AG04449 (cell line): ENCODE measurements at places on chromosomes 12 and 14.

- DNase-seq = no peak
Measured at GRCh38 chr12:12319451-12320183, 30.4 kb downstream of the MANSC1 start.

DNA sequence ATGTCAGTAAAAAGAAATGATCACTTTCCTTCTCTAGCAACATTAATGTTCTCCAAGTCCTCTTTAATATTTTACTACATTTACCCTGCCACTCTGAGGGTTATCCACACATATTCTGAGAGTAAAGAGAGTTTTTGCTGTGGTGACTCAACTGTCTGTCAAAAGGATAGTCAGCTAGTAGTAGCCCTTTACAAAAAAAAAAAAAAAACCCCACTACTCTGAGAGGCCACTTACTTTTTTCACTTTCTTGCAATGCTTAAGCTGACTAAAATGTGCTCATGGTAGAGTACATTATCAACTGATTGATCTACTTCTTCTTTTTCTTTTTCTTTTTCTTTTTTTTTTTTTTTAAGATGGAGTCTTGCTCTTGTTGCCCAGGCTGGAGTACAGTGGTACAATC, 27.6 kb upstream of the PPM1A start:
- no peak for DNase-seq

DNA sequence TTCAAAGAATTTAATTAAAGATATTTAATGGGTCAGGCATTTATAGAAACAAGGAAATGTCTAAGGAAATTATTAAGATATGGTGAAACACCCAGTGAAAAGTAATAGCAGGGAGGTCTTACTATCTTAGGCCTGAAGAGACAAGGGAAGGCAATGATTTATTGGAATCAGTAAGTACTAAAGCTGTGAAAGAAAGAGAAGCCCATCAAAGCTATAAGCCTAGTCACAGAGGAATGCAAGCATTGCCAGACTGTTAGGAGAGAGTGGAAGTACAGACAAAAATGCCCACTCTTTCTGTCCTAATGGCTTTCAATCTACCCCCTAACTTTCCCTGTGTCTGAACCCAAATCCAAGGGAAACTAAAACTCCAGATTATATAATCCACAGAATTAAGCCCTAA, 69.2 kb upstream of the PIK3C2G start:
- no peak for DNase-seq

DNA sequence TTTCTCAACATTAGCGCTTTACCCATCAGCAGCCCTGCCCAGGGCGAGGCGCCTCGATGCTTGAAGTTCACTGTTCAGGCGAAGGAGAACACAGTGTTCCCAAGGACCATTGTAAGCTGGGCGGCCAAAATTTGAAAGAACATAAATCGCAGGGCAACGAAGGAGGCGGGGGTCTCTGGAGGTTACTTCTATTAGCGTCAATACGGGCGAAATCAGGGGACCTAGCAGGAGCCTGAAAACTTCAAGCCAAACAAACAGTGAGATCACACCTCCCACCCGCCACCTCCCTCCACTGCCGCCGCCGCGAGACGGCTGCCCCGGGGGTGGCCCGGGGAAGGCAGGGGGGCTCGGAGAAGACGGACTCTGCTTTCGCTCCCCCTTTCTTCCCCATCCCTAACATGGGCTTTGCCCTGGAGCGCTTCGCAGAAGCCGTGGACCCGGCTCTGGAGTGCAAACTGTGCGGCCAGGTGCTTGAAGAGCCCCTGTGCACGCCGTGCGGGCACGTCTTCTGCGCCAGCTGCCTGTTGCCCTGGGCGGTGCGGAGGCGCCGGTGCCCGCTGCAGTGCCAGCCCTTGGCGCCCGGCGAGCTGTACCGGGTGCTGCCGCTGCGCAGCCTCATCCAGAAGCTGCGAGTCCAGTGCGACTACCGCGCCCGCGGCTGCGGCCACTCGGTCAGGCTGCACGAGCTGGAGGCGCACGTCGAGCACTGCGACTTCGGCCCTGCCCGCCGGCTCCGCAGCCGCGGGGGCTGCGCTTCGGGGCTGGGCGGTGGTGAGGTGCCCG, at the start of gene PDZRN4:
Gene PDZRN4, plus strand, starts transcription at position 263 of the 783 bp plus-strand sequence.
- DNase-seq = no peak

- no peak for DNase-seq
Measured at GRCh38 chr14:23060536-23061260, 3.4 kb upstream of the CDH24 start.

DNA sequence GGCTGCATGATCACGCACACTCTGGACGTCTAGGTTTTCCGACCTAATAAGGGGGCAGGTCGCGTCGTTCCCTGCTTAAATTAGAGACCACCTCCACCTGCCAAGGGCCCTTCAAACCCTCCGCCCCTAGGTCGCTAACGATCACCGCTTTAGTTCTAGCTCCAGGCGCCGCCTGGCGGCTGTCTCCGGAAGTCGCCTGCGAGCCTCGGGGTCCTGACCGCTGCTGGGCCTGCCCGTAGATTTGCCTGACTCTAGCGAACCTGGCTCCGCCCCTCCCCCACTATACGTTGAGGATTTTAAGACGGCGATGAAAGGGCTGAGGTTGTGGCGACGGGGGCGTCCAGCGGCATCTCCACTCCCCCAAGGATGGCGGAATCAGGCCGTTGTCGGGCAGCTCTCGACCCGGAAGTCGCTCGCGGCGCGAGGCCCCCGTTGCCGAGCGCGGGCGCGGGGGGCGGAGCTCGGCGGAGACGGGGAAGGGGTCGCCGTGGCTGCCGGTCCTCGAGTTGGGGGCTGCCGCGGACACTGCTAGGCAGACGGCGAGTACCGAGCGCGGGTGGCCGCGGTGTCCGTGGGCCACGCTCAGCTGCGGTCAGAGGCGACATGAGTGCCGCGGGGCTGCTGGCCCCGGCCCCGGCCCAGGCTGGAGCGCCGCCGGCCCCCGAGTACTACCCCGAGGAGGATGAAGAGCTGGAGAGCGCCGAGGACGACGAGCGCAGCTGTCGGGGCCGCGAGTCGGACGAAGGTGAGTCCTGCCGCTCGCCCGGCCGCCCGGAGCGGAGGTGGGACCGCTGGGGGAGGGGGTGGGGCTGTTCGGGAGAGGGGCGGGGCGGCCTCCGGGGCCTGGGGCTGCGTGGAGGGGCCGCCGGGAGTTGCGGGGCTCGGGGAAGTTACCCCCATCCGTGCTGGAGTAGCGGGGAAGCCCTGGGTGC, at the start of gene SUDS3:
Gene SUDS3, plus strand, starts transcription at position 467 of the 932 bp plus-strand sequence. Its CDS starts 137 bp downstream, at position 604.
- no peak for DNase-seq

DNA sequence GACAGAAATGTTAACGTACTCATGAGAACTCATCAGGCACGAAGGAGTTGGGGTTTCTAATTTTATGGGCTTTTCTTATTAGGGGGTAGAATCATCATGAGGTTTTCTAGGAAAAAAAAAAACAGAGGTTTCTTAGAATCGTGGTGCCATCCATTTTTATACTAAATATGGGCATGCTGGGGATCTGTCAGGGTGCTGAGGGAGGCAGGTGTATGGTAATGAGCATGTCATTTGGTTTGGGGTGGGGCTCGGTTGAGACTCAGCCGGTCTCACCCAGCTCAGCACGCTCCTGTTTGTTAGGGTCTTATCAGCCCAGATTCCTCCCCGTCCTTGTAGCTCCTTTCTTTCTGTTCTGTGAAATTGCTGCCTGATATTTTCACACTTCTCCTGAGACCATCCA, 98.2 kb downstream of the DICER1 start:
- no peak for DNase-seq

- DNase-seq = no peak
Measured at GRCh38 chr12:87779016-87779415, 250.2 kb downstream of the C12orf50 start.

DNA sequence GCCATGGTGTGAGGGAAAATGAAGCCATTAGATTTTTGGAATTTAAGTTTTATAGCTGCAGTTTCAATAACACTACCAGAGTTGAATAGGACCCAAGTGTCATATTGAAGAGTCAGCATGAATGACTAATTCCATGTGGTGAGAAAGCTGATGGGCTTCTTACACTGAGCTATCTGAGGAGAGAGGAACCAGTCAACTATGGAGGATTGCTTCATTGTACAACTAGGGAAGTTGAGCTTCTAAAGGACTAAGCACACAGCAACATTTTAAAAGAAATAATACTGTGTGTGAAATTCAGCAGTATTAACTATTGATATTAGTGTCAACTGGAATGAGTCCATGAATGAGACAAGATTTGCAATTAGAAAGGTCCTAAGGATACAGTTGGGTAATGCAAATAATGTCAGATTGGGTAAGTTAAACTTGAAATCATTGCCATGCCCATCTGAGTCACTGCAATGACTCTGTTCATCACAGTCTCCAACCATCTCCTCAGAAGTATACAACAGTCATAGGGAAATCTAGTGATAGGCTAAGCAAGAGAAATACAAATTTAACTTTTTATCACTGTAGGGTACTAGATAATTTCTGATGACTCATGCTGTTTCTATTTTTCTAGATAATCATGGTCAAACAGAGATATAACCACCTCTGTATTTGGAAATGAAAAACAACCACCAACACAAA, 394.2 kb downstream of the FSCB start:
- DNase-seq = no peak

GRCh38 chr12:104056419-104056972, 6.5 kb upstream of the GLT8D2 start:
- DNase-seq = no peak

DNA sequence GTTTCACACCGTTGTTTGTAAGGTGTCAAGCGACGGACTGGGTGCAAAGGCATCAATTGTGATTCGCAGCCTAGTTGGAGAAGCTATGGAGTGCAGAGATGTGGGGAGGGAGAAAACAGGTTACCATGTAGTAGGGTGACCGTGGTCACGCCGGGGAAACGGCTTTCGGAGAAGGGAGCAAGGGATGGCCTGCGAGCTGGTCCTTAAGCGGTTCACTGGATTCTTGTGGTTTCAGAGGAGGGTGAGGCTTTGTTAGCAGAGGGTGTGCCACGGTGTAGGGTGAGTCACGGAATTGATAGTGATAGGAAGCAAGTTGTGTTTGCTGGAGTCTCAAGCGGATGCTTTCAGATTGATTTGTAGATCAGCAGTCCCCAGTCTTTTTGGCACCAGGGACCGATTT, 2.3 kb downstream of the PIWIL1 start:
- no peak for DNase-seq

DNA sequence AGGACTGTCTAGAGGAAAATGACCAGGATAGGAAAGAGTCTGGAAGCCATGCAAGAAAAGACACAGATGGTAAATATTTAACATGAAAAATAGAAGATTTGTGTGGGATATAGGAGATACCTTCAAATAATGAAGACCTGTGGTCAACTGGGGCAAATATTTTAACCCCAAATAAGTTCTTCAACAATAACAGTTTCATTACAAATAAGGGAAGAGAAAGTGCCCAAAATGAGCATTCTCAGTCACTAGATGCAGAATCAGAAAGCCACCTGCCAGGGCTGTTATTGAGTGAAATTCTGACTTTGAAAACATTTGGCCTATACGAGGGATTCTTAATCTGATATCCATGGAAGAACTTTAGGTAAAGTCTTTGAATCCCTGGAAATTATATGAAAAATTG, 231.2 kb upstream of the PLEKHG7 start:
- no peak for DNase-seq

DNA sequence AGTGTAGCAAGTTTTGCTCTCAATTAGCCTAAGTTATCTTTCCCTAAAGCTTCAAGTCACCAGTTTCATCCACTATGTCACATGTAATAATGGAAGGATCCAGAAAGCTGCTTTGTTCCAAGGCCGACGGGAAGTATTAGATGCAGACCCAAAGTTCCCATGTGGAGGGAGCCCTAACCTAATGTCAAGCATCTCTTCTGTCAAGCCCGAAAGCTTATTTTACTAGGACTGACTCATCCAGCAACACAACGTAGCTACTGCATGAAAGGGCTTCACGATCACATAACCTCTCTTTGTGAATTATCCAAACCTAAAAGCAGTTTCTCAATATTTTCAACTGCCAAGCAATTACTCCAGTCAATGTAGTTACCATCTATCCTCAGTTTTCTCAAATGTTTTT, 133.4 kb downstream of the SLC6A15 start:
- no peak for DNase-seq

- DNase-seq = peak; percentile 70
Measured at GRCh38 chr14:102304611-102305506, at the start of gene MOK. TSS of gene MOK (minus strand) at chr14:102305164. CDS start at chr14:102304968, 196 bp downstream.

DNA sequence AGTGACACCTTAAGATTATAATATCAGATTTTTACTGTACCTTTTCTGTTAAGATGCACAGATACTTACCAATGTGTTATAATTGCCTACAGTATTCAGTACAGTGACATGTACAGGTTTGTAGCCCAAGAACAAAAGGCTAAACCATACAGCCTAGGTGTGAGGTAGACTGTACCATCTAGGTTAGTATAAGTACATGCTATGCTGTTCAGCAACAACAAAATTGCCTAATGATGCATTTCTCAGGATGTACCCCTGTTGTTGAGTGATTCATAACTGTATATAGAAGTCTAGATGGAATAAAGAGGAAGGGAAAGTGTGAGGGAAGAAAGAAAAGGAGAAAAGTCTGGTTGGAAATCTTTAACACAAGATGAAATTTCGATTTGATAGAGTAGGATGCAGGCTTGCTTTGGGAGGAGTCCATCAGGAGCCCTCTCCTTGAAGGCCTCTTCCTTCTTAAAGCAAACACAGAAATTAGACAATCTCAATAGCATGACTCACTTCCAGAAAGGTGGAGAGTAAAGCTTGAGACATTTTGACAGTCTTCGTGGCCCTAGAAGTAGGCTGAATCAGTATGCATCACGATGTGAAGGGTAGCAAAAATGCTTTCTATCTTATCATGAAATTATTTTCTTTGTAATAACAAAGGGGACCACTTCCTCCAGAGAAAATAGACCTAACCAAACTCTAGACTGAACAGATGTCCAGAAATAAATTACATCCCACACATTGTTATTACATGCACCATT, 191.5 kb downstream of the SYT1 start:
- no peak for DNase-seq

DNA sequence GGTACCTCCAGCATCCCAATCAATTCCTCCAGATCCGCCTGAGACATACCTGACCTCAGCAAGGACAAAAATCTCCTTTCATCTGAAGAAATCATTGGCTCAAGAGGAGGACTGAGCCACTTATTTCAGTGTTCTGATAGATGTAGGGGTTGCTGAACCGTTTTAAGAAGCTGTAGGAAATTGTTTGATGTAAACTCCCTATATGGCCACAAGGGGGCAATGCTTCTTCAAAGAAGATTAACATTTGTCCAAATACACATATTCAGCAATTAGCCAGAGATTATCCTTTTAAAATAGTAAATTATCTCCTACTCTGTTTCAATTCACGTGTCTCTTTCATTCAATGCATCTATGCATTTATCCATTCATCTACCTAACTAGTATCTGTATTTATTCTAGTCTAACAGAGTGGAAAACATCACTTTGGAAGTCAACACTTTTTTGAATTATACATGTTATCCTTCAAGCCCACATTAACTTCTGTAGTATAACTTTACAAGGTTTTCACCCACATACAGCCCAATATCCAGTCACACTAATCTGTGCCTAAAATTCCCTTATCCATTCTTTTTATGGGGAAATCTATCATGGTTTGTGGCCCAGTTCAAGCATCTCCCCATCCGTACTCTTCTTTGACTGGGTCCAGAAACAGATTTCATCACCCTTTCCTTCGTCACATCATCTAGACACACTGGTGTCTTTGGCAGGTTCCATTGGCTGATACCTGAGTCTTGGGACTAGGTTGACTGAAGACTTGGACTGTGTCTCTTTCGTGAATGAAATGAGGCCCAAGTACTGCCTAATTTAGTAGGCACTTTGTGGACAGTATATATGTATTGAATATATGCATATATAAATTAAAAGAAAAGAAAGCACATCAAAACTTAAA, 411.0 kb upstream of the OR4E1 start:
- DNase-seq = peak; percentile 4

- DNase-seq = no peak
Measured at GRCh38 chr14:101912841-101913240, 51.5 kb upstream of the DYNC1H1 start.
